NCI-H187 treated with DMSO at 0.1 percent for 48 hours (cell line): ENCODE measurements at places on chromosomes 7 and 10.

- DNase-seq, result no peak
These were observed 1.2 kb downstream of the FGF8 start for GRCh38 chr10:101774589-101775272.

GRCh38 chr10:32459051-32459698 is 13.2 kb downstream of the CCDC7 start:
- no peak for DNase-seq

- no peak for DNase-seq
These were observed 706.8 kb upstream of the LRRTM3 start for GRCh38 chr10:66218981-66219587.

DNA sequence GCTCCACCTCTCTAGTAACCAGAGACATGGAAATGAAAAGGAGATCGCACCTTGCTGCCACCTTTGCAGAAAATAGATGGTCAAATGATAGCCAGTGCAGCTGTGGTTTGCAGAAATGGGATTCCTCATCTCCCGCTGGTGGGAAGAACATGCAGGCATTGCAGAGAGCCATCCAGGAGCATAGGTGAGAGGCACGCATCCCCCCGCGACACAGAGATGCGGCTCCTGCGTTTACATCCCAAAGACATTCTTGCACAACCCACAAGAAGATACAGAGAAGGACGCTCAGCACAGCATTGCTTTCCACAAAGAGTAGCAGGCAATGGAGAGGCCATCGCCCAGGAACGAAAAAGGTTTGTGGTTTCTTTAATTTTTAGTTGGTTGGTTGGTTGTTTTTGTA is 56.2 kb downstream of the OAT start:
- no peak for DNase-seq

DNA sequence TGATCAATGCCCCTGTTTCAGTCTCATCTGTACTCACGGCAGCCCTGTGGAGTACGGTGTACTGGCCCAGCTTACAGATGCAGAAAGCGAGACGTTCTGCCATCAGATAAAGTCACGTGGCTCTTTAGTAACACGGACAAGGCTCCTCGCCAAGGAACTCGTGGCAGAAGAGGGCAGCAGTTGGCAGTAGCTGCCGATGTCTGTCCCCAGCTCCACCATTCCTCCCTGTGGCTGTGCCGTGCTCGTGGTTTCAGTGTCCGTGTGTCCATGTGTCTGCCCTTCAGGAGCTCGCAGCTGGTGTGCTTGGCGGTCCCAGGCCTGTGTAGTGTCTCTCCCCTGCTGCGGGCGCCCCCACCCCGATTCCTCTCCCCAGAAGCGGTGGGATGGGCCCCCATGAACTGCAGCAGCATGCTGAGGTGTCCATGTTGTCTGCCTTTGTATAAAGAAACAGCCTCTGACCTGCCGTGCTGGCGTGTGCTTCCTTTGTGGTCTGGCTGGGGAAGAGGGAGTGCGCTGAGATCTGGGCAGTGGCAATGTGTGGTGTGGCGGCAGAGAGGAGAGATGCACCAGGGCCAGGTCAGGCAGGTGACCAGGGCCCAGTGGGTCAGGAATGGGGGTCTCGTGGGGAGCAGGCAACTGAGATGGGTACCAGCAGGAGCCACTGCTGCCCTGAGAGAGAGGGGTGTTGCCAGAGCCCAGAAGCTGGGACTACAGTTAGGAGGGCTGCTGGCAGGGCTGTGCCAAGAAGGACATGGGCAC is 9.8 kb downstream of the RHBDD2 start:
- DNase-seq, result no peak

- DNase-seq, result no peak
These were observed 897.9 kb upstream of the AUTS2 start for GRCh38 chr7:68700414-68700813.

DNA sequence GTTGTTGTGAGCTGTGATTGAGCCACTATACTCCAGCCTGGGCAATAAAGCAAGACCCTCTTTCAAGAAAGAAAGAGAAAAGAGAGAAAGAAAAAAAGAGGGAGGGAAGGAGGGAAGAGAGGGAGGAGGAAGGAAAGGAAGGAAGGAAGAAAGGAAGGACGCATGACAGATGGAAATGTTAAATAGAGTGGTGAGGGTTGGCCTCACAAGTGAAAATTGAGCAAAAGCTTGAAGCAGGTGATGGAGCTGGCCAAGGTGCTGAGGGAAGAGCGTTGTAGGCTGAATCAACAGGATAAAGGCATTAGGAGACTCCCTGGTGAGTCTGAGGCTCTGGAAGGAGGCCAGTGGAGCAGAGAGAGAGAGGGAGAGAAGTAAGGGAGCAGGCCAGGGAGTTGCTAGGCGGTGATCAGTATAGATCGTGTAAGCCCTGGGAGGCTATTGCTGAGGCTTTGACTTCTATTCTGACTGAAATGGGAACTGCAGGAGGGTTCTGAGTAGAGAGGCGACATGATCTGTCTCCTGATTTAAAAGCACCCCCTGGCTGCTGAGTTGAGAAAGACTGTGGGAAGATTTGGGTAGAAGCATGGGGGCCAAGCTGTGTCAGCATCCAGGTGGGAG is 26.5 kb upstream of the TMEM248 start:
- no peak for DNase-seq

GRCh38 chr7:55092186-55092974 is 73.6 kb downstream of the EGFR start:
- DNase-seq, result no peak

DNA sequence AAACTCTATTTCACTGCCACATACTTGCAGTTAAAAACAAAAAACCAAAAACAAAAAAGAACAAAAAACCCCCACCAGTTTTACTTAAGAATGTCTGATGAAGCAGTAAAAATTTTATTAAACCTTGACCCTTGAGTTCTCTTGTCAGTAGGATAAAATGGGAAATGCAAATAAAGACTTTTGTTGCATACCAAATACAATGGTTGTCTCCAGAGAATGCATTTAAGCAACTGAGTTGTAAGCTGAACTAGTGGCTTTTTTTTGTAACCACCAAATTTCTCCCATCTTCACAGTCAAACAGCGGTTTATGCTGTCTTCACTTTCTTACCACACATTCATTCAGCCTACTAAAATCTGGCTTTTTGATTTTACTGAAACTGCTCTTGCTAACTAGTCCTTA is 3.1 kb downstream of the SYPL1 start:
- no peak for DNase-seq

GRCh38 chr7:106262221-106262881 is 22.4 kb downstream of the NAMPT start:
- DNase-seq, result no peak

- no peak for DNase-seq
These were observed 31.2 kb downstream of the ARMC10 start for GRCh38 chr7:103106005-103106702.

DNA sequence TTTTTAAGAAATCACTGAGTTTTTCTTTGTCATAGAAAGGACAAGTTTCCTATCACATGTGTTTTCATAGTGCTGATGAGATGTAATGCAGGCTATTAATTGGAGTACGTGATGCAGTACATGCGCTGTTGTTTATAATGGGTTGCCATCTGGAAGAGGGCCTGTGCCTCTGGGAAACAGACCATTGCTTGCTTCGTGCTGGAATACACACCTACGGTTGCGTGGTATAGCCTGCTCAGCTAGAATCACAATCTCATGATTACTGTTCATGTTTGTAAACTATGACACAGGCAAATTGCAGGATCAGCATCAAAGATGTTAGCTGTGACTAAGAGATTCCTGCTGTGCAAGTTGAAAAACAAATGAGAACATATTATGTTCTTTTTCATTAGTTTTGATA is 107.2 kb upstream of the STEAP1B start:
- DNase-seq, result no peak

- no peak for DNase-seq
These were observed 91.7 kb downstream of the PTPRE start for GRCh38 chr10:127998501-127999144.

- no peak for DNase-seq
These were observed 23.0 kb upstream of the MSS51 start for GRCh38 chr10:73456187-73456890.

GRCh38 chr10:3469639-3470020 is 297.0 kb upstream of the PITRM1 start:
- DNase-seq, result no peak

DNA sequence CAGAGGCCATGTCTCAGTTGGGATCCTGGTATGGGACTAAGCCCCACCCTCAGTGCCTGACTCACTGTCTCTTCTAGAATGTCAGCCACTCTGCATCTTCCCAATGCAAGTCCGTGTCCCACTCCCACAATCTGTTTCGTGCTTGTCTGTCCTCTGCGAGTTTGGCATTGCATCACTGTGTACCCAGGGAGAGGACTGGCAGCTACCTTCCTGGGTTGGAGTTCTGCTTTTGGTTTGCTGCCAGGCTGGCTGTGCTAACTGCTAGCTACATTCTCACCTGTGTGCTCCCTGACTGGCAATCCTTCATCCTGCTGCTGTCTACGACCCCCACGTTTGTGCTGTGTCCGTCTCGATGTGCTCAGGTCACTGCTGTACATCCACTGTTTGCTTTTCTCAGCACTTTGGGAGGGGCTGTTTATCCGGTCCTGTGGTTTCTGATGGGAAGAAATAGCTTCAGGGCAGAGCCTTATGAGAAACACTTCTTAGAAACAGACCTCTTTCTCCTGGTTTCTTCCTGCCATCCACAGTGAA is 56.0 kb upstream of the GLI3 start:
- no peak for DNase-seq

DNA sequence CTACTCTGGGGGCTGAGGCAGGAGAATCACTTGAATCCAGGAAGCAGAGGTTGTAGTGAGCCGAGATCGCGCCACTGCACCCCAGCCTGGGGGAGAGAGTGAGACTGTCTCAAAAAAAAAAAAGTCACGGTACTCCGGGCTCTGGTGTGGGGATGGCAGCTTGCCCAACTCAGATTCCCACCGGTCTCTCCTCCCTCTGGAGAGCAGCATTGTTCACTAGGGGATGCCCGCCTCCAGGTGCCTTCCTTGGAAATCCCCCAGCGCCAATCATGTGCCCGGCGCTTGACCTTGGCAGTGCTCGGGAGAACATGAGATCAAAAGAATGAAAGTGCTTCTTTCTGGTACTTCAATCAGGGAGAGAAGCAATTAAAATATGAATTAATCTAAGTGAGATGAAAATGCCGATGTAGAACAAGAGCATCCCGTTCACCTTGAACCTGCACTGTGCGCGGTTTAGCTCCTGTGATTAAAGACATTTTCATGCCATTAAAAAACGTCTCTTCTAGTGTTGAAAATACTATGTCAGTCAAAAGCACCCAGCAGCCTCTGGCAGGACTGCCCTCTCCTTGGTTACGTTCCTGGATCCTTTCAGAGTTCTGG is 1127.3 kb upstream of the AUTS2 start:
- DNase-seq, result no peak

DNA sequence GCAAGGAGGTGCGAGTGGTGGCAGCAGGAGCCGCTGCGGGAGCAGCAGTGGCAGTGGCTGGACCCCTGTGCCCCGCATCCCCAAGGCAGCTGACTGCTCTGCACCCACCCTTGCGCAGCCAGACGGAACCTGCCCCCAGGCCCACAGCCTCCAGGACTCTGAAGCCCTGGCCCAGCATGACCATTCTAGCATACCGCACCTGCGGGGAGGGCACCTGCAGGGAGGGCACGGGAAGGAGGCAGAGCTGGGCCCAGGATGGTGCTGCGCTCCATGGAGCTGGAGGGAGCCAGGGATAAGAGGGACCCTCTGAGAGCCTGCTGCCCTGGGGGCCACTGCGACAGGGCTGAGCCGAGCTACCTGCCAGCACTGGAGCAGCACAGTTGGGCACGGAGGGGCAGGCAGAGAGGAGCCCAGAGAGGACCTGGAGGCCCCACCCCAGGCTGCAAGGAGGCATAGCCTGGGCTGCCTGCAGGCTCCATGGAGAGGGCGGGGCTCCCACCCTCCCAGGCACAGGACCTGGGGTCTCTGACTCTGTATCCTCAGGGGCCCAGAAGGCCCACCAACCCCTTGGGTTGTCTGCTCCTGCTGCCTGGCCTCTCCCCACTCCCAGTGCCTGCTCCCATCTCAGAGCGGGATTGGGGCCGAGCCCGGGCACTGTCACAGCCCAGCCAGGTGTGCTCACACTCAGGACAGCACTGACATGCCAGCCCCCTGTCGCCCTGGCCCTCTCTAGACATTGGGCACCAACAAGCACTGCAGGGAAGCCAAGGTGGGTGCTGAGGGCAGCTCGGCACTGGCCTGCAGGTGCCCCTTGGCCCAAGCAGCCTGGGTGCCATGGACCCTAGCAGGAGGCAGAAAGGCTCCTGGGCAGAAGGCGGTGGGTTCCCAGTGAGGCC is 87.6 kb downstream of the HTR7 start:
- no peak for DNase-seq

DNA sequence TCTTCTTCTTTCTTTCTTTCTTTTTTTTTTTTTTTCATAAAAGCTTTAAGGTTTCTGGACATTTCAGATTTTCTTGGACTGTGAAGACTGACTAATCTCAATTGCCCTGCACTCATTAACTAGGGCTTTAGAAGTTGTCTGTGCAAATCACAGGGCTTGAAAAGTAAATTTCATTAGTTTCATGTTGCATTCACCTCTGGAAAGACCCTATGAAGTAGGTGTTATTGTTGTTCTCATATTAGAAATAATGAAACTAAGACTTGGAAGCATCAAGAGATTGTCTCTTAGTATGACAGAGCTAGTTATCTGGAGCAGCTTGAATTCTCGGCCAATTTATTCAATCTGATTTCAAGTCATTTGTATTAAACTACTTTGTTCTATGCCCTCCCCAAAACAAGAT is 28.2 kb upstream of the SEMA3D start:
- no peak for DNase-seq

GRCh38 chr10:110356628-110357245 is 52.0 kb upstream of the SMNDC1 start:
- no peak for DNase-seq

GRCh38 chr10:131750171-131750895 is 150.5 kb upstream of the PPP2R2D start:
- no peak for DNase-seq

DNA sequence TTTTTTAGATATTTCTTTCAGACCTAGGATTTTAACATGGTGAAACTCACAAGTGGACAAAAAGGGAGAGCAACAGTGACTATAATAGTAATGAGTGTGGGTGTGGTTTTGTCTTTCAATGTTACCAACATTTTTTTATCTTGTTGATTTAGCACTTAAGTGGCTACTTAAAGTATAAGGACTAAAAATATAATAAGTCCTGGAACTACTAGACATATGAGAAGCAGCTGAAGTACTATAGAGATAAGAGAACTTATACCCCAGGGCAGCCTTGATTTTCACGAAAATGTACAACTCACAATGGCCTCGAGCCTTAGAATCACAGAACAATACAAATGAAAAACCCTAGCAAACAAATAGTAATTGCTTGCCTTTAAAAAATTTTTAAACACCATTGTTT is 1151.8 kb downstream of the TYW1 start:
- peak; percentile 93 for DNase-seq

DNA sequence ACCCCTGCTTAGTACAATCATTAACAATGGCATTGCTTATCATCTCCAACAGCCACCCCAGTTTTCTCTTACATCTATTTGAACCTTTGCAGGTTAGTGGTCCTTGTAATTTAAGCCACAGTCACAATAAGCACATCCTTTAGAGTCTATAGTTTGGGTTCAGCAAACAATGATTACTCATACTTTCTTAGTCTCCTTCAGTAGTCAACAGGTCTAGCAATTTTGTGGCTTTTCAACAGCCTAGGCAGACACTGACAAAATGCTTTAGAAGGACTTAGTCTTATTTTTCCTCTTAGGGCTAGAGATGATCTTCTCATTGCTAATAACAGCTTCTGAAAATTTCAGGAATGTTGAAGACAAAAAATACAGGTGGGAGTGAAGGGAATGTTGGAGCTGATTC is 32.3 kb upstream of the FAM204A start:
- no peak for DNase-seq
